ENCODE measurements at places on chromosomes 4 and X.

DNA sequence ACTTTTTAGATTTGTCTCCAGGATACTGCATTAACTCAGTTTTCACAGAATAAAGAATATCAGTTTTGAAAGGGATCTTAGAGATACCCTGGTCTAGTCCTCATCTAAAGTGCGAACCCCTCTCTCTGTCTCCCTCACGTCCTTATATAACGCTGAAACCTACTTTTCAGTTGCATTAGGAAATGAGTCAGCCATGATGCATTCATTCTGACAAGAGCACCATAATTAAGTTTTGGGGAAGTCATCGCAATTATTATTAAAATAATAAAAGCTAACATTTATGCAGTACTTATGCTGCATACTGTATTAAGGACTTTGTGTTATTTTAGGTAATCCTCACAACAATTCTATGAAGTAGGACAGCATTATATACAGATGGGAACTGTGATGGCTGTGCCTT, 116.1 kb downstream of the REELD1 start:
- DNase-seq: no peak

GRCh38 chr4:87499403-87500091, 29.6 kb downstream of the SPARCL1 start:
- DNase-seq: no peak

- DNase-seq: no peak
Measured at GRCh38 chr4:54793856-54794422, 136.2 kb downstream of the KIT start.

DNA sequence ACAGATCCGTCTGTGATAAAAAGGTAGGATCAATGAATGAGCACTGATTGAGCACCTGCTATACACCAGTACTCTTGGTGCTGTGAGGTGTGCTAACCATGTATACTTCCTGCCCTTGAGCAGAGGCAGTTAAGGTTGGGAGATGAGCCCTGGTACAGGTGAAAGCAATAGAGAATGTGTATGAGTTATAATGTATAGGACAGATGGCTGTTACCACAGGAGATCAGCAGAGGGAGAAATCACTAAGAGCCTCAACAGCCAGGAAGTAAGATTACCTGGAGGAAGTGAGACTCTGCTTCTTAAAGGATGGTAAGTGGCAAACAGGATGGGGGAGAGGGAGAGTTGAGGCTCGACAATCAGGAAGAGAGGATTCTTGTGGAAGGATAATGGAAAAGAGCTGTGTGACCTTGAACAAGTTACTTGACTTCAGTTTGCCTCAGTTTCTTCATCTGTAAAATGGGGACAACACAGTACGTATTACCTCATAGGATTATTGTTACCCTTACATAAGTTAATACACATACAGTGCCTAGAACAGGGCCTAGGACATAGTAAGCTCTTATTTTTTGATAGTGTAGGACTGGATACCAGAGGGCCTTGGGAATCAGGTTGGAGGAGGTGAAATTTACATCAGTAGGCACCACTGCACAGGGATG, 9.1 kb downstream of the CXCR3 start:
- DNase-seq: no peak

DNA sequence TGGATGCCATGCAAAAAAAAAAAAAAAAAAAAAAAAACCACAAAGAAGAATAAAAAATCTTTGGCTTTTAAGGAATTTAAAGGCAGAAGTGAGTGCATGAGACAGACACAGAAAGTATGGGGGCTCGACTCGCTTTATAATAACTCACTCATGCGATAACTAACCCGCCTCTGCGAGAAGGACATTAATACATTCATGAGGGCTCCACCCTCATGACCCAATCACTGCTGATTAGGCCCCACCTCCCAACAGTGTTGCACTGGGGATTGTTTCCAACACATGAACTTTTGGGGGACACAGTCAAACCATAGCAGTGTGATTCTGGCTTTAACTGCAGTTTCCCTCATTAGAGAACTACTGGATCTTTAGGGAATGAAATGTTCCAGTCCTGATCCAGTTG, 78.1 kb downstream of the QDPR start:
- no peak for DNase-seq

DNA sequence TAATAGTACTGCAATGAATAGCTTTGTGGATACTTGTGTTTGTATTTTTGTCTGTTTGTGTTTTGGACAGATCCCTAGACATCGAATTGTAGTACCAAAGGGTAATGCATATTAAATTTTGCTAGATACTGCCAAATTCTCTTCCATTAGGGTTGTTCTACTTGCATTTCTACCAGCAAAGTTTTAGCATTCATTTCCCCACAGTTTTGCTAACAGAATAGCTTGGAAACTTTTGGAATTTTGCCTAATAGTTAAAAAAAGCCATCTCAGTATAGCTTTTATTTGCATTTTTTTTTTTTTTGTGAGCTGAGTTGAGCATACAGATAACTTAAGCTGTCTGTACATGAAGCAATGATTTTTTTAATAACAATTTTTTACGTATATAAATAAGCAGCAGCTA, 1084.9 kb downstream of the ADGRL3 start:
- DNase-seq: no peak

Data from NCI-H187 treated with DMSO at 0.1 percent for 48 hours (cell line).